Stimulated activated CD8-positive, alpha-beta memory T cell treated with anti-CD3 and anti-CD28 coated beads, Interleukin-12 subunit alpha, Interleukin-12 subunit beta, amount 100 ng/mL, for 1 hour (primary cell): ENCODE measurements at places on chromosomes 13 and 19.

- no peak for DNase-seq
Observed at GRCh38 chr19:9075064-9075949, 11.6 kb upstream of the OR1M1 start.

- DNase-seq = peak; percentile 40
Observed at GRCh38 chr19:54029930-54030490, 33.7 kb downstream of the VSTM1 start.

- DNase-seq = no peak
Observed at GRCh38 chr19:3964256-3965194, 6.4 kb downstream of the DAPK3 start.

DNA sequence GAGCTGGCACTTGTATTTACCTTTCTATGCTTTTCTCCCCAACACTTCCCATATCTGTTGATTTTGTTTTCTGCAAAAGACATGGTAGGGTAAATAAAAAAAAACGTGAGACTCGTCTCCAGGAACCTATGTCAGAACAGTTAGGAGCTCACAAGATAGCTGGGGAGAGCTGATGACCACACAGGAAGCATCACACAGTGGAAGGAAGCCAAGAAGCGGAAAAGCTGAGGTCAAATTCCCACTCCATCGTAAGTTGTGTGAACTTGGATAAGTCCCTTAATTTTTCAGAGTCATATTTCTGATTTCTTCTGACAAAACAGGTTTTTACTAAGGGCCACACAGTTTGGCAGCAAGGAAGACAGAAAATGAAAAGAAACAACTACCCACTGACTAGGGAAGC lies 199.6 kb downstream of the KLF5 start:
- DNase-seq = no peak

- DNase-seq = no peak
Observed at GRCh38 chr13:78660495-78660857, 1.5 kb upstream of the OBI1 start.

- DNase-seq = no peak
Observed at GRCh38 chr19:41194157-41194552, 1.1 kb downstream of the CYP2S1 start.

DNA sequence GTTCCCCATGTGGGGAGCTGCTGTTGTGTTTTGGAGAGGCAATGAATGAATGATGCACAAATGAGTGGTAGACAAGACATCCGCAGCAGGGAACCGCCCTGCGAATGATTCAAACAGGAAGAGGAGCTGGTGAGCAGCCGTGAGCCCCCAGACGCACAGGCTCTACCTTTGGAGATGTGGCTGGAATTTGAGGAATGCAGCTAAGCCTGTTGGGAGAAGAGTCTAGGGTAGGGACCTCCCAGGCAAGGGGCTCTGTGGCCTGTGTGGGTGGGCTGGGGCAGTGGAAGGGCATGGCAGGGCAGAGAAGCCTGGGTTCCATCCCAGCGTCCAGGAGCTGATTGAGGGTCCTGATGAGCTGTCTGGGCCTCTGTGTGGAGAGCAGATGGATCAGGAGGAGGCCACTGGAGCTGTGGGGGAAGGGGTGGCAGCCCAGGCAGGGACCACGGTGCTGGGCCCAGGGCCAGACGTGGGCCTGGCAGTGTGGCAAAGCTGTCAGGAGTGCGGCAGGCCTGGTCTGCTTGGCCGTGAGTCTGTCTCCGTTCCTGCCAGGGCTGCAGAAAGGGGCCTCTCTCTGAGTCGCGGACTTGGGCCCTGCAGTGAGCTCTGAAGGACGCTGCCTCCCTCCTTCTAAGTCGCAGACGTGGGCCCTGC lies 41.8 kb upstream of the DCUN1D2 start:
- DNase-seq = no peak

DNA sequence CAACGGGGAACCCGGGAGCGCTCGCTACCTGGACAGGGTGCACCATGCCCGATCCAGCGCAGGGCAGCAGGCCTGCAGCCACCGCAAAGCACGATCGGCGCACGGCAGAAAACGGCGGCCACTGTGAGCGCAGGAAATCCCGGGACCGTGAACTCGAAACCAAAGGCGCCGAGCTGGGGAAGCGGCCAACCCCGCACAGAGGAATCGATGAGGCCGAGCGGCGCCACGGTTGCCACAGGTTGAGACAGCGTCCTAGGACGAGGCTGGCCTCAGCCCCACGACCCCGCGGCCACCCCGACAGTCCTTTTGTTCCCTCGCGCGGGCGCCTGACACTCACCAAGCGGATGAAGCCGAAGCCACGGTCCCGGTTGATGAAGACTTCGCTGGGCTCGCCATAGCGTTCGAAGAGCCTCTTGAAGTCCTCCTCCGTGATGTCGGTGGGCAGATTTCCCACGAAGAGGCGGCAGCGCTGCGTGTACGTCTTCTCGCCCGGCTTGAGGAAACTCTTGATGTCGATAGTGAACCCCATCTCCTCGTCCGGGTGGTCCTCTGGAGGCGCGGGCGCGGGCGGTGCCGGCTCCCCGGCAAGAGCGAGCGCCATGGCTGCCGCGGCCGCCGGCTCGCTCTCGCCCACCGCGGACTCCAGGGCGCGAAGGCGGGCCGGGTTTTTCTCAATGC lies 557 bp downstream of the PSPC1 start:
- peak; percentile 27 for DNase-seq

GRCh38 chr13:33285420-33286124 lies at the start of gene STARD13:
Gene STARD13 (minus strand): TSS chr13:33285755. CDS start chr13:33285638, 117 bp downstream.
- no peak for DNase-seq

DNA sequence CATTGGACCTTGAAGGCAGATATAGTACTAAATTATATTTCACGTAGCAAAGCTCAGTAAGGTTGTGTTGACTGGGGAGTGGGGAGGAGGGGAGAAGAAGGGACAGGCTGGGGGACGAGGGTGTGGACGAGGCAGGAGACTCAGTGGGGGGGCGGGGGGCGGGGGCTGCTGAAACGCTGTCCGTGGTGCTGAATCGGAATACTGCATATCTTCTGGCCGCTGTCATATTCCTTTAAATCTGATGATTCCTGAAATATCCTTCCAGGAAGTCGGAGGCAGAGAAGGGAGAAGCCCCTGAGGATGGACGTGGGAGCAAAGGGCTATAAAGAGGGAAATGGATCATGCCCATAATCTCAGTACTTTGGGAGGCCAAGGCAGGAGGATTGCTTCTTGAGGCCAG lies 34.7 kb upstream of the CASP14 start:
- DNase-seq = no peak

- no peak for DNase-seq
Observed at GRCh38 chr19:31562966-31563612, 213.9 kb upstream of the TSHZ3 start.

DNA sequence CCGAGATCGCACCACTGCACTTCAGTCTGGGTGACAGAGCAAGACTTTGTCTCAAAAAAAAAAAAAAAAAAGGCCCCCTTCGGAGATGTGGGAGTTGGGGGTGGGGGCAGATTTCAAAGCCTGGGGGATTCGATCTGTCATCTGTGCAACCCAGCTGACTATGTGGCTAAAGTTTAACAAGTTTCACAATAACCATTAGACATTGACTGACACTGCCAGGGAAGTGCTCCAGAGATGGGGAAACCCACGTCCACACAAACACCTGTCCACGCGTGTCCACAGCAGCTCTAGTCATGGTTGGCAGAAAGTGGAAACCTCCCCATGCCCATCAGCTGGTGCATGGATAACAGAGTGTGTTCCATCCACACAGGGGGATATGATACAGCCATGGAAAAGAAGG lies 37.6 kb upstream of the HOMER3 start:
- DNase-seq = no peak

DNA sequence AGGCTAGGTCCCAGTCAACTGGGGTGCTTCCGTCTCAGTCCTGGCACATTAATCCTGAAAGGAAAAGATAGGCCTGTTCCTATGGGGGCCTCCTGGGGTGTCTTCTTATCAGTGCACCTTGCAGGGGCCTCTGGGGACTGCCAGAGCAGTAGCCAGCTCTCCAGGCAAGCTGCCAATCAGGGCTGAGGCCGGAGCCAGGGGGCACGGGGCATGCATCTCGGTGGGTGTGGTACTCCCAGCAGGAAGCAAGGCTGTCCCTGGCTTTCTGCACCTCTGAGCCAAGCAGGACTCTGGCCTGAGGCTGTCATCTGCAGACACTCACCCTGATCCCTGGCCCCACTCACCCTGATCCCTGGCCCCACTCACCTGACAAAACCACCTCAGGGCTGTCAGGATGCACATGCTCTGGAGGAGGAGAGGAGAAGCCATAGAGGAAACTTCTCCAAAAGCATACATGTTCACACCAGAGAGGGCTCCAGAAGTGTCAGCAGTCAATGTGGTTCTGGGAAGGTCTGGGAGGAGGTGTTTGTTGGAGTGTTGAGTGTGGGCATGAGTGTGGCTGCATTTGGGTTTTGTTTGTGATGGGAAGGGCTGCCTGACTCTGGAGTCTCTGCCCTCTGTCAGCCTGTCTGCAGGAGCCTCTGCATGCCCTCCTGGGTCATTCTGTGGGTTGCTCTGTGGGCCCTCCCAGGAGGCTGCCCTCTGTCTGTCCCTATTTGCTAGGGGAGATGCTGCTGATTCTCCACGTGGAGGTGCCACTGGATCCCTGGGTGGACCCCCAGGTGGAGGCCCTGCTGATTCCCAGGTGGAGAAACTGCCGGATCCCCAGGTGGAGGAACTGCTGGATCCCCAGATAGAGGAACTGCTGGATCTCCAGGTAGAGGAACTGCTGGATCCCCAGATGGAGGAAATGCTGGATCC lies 22.7 kb upstream of the KCTD15 start:
- DNase-seq = no peak

GRCh38 chr19:42942187-42942789 lies 5.3 kb upstream of the PSG7 start:
- DNase-seq = no peak

DNA sequence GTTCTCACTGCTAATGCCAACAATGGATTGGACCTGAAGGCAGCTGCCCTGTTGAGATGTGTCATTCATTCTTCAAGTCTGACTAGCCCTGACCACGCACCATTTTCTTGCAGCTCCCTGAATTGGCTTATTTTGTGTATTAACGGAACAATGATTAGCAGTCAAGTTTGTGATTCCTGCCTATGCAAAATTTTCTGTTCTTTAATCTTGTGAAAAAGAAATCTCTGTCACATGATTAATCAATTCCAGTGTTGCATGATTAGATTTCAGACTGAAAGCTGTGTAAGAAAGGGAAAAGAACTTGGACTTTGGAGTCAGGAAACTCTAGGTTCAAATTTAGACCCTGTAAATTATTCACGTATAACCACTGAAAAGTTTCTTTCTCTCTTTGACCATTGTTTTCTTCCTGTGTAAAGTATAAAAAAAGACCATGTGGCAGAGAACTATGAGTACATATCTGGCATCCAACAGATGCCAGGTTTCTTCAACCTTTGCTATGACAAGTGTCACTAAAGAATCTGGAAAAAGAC lies 64.5 kb upstream of the SLC10A2 start:
- no peak for DNase-seq

DNA sequence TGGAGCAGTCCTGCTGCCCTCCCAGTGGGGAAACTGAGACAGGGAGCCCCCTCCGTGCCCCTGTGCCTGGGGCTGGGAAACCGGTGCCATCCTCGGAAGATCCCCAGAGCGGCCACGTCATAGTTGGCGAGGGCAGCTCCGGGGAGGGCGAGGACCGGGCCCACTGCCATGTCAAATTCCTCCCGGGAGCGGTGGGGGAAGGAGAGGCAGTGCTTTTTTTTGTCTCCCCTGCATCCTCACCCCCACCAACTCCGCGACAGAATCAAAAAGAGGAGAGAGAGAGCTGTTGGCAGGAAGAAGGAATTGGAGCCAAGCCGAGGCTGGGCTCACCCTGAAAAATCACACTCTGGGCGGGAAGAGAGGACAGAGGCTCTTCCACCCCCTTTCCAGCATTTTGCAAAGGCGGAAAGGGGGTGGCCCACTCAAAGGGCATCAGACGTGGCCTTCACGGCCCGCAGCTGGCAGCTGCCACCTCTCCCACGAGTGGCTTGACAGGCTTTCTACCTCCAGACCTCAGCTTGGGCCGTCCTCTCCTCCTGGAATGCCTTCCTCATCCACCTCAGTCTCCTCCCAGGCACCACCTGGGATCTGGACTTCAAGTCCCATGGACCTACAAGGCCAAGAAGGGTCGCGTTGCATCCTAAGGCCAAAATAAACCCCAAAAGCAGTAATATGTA lies 19.6 kb upstream of the NFIC start:
- DNase-seq = no peak

DNA sequence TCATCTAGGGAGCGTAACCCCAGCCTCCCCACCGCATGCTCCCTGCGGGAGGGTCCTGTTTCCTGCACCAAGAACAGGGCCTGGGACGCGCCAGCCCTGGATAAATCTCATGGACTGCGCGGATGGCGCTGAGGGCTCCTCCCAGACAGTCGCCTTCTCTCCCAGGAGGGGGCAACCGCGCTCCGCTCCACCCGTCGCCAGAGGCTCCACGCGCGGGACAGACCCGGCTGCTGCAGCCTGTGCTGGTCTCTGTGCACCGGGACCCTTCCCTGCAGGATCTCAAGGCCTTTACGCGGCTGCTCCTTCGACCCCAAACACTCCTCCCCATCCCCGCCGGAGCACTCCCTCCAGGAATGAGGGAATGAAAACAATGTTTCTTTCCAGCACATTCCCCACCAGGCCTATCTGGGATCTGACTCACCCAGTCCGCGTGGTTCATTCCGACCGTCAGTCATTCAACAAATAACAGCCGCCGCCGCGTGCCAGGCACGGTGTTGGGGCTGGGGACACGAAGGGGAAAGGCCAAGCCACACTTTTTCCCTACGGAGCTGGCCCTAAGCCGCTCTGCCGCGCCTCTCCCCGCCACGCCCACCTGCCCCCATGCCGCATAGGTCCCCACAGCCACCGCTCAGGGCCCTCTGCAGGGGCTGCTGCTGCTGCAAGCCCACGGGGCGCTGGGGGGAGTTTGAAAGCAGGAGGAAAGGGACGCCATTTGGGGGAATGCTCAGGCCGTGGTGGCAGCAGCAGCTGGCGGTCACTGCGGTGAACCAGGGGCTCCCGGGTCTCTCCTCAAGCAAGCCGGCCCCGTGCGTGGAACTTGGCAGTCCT lies 6.0 kb downstream of the PNMA8B start:
- no peak for DNase-seq

- DNase-seq = no peak
Observed at GRCh38 chr19:38047641-38048040, 140.6 kb downstream of the SIPA1L3 start.

DNA sequence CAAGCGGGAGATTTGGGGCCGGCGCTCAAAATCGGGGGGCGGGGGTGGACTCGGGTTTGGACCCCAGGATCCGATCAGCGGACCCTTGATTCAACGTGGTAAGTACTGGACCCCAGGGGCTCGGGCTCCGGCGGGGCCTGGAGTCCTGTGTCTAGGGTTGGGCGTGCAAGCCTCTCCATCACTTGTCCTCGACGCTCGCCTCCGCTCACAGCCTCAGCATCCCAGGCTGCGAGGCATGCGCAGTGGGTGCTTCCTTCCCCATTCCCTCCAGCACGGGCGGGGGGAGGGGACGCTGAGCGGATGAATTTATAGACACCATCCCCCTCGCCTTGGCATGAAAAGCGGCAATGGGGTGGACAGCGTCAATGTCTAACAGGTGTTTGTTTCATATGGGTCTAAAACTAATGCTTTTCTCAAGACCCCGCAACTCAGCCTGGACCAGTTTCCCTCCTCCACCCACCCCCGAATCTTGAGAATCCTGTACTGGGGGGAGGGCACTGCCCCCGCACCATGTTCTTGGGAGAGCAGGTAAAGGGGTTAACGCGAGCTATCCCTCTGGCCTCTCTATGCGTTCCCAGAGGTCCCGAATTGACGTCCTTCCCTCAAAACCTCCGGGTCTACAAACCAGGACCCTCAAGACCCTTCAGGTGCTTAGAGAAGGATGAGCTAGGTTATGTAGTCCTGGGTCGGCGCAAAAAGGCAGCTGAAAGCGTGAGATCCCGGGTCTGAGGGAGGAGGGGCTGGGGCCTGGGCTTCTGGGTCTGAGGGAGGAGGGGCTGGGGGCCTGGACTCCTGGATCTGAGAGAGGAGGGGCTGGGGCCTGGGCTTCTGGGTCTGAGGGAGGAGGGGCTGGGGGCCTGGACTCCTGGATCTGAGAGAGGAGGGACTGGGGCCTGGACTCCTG lies 579 bp downstream of the CPT1C start:
- no peak for DNase-seq
